T-helper 2 cell treated with Interferon-gamma antibody and Interleukin-4, amounts not matched to agents 5 μg/mL and 100 μg/mL, for 36 hours (primary cell): ENCODE measurements at places on chromosomes 7 and 10.
A peak's percentile ranks its signal among the peaks of the same experiment; 100 is the strongest.

DNA sequence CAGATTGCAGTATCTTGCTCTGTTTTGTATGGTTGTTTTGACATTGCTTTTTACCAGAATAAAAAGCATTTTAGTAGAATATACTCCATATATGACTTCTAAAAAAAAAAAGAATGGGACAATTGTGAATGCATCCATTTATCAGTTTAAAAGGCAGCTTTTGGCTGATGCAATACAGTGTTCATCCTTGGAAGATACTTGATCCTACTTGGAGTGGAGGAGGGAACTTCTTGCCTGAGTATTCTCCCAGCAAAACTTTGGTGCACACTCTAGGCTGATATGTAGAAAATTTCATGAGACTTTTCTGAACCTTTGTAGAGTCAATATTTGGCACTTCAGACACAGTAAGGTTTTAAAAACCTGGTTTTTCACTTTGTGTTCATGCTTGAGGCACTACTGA is 40.2 kb downstream of the WDR11 start:
- DNase-seq, result no peak

DNA sequence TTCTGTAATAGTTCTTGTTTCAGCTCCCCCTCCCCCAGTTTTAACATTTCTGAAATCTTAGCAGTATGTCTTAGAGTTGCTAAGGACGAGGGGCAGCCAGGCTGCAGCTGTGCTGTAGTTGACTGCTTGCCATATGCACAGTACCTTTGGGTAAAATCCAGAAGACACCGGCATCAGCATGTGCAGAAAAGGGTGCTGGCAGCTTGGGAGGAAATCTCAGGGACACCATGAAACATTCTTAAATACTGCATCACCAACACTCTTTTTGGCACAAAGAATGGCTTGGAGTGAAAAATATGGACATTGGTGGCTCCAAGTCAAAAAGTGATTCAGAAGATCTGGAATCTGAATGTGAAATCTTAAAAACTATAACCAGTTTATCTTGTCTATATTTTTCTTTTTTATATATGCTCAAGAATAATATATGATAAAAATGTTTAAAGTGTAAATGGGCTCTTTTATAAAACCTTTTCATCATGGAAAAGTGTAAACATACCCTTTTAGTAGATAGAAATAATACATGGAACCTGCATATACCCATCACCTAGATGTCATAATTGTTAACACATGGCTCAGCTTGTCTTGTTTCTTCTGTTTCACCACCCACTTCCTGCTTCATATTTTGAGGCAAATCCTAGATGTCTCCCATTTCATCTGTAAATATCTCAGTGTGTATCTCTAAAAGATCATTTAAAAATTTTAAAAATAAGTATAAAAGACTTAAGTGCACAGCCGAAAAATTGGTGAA is 34.4 kb upstream of the ARMS2 start:
- DNase-seq, result no peak

DNA sequence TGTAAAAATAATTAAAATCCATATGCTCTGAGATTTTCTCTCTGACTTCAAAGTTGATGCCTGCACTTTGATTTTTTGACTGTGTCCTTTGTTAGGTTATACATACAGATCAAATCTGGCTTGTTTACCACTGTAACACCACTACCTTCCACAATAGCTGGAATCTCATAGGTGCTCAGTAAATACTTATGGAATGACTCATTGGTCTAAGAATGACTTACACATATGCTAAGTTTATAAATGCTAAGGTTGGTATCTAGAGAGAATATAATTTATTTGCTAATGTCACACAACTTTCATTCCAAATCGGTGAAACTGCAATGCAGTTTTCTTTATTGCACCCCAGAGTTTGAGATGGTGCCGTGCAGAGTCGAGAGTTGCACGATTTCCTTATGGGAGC is 578.5 kb downstream of the SH2D4B start:
- no peak for DNase-seq

- DNase-seq, result no peak
Observed at GRCh38 chr10:70324339-70324861, 40.6 kb upstream of the NPFFR1 start.

DNA sequence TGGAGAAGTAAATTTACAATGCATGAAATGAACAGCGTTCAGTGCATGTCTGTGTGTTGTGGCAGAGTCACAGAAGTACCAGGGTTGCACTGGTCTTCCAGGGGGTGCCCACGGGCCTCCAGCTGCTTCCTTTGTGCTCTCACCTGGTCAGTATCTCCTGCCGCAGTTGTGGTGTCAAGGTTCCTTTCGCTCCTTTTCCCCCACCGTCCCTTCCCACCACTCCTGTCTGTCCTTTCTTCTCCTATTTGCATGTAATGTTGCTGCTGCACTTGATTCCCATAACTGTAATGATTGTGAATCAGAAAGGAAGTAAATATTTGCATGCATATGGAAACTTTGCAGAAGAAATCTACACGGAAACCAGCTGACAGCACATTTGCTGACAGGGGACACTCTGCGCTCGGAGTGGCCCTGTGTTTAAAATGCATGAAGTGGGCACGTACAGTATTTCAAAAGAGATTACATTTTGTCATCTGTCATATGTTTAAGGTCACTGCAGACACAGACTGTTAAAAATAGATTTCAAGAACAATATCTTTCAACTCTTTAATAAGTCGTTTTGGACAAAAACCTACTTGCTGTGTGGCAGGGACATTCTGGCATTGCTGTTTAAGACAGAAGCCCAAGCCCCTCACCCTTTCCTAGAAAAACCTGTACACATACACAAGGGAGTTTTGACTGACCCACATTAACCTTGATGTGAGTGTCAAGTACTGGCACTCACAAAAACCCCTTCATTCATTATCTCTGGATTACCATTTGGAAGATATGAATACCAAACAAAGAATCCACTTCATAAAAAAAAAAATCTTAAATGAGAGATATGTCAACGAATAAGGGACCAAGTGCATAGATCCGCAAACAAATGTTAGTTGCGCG is 336.7 kb upstream of the KLF6 start:
- DNase-seq, result no peak

DNA sequence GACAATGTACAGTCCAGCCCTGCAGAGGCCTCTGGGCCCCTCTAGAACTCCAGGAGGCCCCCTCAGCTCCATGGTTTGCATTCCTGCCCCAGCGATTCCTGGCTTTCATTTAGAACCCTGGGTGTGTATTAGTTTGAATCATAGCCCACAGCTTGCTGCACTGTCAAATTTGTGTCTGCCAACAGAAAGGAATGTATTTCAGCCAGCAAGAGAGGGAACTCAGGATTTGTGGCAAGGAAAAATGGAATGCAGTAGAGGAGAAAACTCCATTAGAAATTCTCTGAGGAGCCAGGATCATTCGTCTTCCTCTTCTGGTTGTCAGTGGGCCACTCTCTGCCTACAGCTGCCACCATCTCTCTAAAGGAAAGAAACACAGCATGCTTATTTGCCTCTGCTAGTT is 27.9 kb upstream of the WDR11 start:
- no peak for DNase-seq

DNA sequence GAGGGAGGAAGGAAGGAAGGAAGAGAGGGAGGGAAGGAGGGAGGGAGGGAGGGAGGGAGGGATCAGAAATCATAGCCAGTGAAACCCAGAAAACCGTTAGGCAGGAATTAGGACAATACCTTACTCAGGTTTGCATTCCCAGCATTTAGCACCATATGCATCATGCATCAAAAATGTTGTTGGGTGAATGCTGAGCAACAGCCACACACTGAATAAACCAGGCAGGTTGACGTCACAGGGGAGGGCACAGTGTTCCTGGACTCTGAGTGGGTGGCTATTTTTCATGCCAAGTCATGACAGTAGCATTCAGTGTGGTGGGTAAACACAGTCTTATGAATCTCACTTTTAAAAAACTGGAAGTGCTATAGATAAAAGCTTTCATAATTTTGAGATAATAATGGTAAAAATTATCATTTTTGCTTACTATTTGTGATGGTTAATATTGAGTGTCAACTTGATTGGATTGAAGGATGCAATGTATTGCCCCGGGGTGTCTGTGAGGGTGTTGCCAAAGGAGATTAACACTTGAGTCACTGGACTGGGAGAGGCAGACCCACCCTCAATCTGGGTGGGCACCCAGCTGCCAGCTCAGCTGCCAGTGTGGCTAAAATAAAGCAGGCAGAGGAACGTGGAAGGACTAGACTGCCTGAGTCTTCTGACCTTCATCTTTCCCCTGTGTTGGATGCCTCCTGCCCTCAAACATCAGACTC is 199.1 kb upstream of the PRKCQ start:
- no peak for DNase-seq

- no peak for DNase-seq
Observed at GRCh38 chr7:96224685-96225084, 97.2 kb downstream of the SLC25A13 start.

GRCh38 chr10:95663496-95663895 is 7.0 kb upstream of the ALDH18A1 start:
- DNase-seq, result no peak

DNA sequence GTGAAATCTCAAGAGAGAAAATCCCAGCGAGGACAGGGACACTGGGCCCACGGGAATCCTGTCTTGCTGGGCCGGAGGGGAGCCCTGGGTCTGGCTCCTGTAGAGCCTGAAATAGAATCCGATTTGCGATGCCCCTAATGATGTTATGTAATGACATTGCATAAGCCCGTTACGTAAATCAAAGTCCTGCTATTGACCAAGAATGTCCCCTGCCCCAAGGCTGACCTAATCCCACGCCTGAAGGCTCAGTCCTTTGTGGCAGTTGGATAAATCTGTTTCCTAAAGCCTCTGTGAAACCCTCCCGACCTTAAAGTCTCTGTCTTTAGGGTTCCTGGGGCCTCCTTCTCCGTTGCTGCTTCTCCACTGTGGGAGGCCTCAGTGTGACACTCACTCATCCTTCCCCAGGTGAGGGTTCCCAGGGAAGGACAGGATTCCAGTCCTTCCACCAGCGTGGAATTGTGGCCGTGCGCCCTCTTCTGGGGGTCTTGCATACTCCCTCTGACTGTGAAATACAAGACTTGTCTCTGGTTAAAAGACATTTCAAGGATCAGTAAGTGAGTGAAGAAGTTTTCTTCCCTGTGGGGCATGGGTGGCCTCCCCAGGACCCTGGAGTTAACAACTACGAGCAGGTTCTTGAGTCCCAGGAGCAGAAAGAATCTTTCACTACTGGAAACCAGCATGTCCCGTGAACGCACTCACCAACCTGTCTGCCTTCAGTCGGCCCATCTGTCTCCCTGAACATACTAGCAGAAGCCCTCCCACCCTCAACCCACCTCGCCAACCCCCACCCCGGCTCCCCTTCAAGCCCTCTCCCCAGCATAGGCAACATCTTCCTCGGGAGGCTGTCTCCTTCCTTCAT is 19.8 kb downstream of the ZNF467 start:
- no peak for DNase-seq

DNA sequence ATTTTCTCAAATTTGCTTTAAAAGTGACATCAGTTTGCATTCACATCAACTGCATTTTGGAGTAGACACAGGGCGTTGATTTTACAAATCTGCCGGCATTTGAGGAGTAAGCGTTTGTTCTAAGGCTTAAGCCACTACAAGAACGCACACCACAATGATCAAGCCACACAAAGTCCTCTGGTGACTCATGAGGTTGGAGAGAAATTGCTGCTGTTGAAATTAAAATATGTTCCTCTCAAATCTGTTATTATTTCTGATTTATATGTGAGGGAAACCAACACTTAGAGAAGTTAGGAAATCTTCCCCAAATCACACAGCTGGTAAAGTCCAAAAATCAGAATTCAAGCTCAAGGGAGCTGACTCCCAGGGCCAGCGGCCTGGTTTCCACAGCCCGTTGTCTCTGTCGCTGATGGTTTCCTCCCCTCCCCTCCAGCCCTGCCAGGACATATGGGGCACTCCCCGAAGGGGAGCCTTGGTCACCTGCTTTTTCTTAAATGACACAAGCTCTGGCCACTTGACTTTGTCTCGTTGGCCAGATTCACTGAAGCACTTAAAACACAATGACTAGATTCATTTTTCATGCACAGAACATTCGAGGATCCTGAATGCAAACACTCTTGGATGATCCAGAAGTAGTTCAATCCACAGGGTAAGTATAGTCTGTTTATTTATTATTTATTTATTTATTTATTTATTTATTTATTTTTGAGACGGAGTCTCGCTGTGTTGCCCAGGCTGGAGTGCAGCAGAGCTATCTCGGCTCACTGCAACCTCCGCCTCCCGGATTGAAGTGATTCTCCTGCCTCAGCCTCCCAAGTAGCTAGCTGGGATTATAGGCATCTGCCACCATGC is 29.2 kb upstream of the KLF6 start:
- no peak for DNase-seq

DNA sequence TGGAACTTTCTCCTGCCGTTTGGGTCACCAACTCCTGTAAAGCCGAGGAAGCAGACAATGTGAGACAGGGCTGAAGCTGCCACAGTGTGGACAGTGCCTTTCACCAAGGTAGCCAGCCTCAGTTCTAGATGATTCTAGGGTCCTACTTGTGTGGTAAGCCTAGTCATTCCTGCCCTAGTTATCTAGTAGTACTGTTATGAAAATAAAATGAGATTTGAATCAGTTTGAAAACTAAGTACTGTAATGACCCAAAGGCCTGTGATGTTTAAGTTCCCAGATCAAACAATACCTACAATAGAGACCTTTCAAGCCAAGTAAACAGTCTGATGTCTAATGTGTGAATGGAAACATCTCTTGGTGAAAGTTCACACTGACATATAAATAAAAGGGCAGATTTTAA is 37.1 kb downstream of the POLL start:
- DNase-seq, result no peak

GRCh38 chr10:96651998-96652431 is 65.2 kb upstream of the TM9SF3 start:
- DNase-seq, result peak; percentile 44

DNA sequence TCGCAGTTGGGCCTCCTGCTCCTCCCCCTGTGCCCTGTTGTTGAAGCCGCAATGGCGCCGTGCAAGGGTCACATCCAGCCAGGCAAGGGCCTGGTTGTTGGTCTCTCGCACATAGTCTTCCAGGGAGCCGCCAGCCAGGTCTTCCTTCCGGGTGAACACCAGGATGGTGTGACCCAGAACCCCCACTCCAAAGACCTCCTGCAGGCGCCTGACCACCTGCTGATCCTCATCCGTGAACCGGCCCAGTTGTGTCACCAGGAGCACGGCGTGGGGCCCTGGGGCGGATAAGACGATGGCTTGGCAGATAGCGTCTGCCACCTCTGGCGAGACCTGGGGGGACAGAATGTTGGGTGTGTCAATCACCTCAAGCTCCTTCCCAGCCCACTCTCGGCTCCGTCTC is 4.2 kb downstream of the GIMAP6 start:
- DNase-seq, result no peak

DNA sequence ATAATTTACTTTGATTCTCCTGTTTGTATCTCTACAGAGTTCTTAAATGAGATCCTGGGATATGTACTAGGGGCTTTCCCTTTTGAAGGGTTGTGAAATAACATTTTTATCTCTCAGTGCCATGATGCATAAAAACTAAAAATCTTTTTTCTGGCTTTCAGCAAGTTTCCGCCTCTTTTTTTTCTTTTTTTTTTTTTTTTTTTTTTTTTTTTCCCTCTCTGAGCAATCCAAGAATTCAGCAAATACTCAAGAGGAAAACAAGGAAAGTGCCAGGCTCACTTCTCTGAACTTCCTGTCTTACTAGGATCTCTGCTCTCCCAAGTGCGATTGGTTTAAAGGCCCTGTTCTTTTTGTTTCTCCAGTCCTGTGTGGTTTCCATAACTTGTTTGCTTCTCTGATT is 79.9 kb downstream of the HYCC1 start:
- no peak for DNase-seq
